ENCODE measurements at places on chromosomes 4 and X. TPM values are rescaled to one million over a fixed set of nuclear protein-coding genes. Genes with fewer than 3 reads are reported as not detected.

VEGFC gene
- total RNA-seq, result 12.0 TPM

ARHGAP6 gene
- 0.48 TPM for total RNA-seq

ANXA10 gene
- total RNA-seq, result 0.43 TPM

ACE2 gene
- total RNA-seq, result under 0.01 TPM

FRG2 gene
- not detected for total RNA-seq

HTN3 gene
- total RNA-seq, result not detected

FAT1 gene
- total RNA-seq, result 521 TPM

UGT8 gene
- 2.9 TPM for total RNA-seq

RPA4 gene
- total RNA-seq, result not detected

FHDC1 gene
- total RNA-seq, result 2.3 TPM

ZCCHC18 gene
- not detected for total RNA-seq

PRSS12 gene
- total RNA-seq, result 11.8 TPM

MAGEB2 gene
- not detected for total RNA-seq

ETDA gene
- total RNA-seq, result not detected

LGI2 gene
- total RNA-seq, result not detected

PRKX gene
- total RNA-seq, result 45.8 TPM

CHST7 gene
- total RNA-seq, result 6.2 TPM

ANXA5 gene
- total RNA-seq, result 281 TPM

TMEM47 gene
- total RNA-seq, result 25.1 TPM

HSFX4 gene
- not detected for total RNA-seq

STBD1 gene
- total RNA-seq, result 16.9 TPM

IL9R gene
- total RNA-seq, result not detected

WWC2 gene
- total RNA-seq, result 18.3 TPM

ABLIM2 gene
- 4.6 TPM for total RNA-seq

H2BW2 gene
- not detected for total RNA-seq

CT83 gene
- total RNA-seq, result 1.1 TPM

SPATA4 gene
- not detected for total RNA-seq

SLITRK2 gene
- total RNA-seq, result not detected

SORCS2 gene
- total RNA-seq, result 0.48 TPM

MAGEA2B gene
- not detected for total RNA-seq

CDS1 gene
- 16.1 TPM for total RNA-seq

INPP4B gene
- 59.3 TPM for total RNA-seq

XPNPEP2 gene
- not detected for total RNA-seq

CTPS2 gene
- 10.4 TPM for total RNA-seq

CXCL6 gene
- total RNA-seq, result 30.8 TPM

SPIN2B gene
- total RNA-seq, result 1.1 TPM

FGFRL1 gene
- total RNA-seq, result 13.7 TPM

GLRA3 gene
- total RNA-seq, result under 0.01 TPM

PRDM8 gene
- total RNA-seq, result 0.48 TPM

SSX2B gene
- not detected for total RNA-seq

SMIM10L2A gene
- total RNA-seq, result 5.5 TPM

GPM6B gene
- 0.21 TPM for total RNA-seq

CWH43 gene
- 7.2 TPM for total RNA-seq

NKX3-2 gene
- total RNA-seq, result not detected

AP1S2 gene
- total RNA-seq, result 20.7 TPM

PABPC5 gene
- total RNA-seq, result 0.24 TPM

ADH1B gene
- not detected for total RNA-seq

Data from tracheal epithelial cell (primary cell).